Vein endothelial cell (primary cell): ENCODE measurements at places on chromosomes 11 and 22. TPM values are rescaled to one million over a fixed set of nuclear protein-coding genes. Genes with fewer than 3 reads are reported as not detected.

NLRP14 gene
- total RNA-seq: 0.10 and 0.65 TPM in 2 replicates

FHIP1B gene
- total RNA-seq: 19.0 and 32.3 TPM in 2 replicates

SYTL2 gene
- total RNA-seq: 1.1 and 1.6 TPM in 2 replicates

FBLN1 gene
- total RNA-seq: 0.29 and 0.65 TPM in 2 replicates

MMP7 gene
- 0.76 and 1.6 TPM in 2 replicates for total RNA-seq

TMEM80 gene
- 8.9 and 11.8 TPM in 2 replicates for total RNA-seq
